ENCODE measurements at places on chromosomes 13 and 19. TPM values are rescaled to one million over a fixed set of nuclear protein-coding genes. Genes with fewer than 3 reads are reported as not detected.

GRCh38 chr13:95455782-95456181 lies 96.7 kb upstream of the CLDN10 start:
- DNase-seq, result no peak

DNA sequence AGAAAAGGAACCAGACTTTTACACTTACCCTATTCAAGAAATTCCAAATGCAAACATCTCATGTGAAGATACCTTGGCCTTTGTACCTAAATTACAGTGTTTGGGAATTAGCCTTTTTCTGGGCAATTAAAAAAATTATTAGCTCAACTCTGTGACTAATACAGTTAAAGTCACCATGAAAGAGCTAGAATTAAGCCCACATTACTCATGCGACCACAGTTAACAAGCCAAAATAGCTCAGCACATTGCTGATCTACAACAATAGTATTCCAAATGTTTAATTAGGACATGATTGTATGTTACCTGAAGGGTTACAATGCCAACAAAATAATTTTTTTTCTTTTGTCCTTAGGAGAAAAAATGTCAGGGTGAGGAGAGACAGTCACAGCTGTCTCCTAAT lies 263.6 kb upstream of the GPC6 start:
- DNase-seq, result no peak

DNA sequence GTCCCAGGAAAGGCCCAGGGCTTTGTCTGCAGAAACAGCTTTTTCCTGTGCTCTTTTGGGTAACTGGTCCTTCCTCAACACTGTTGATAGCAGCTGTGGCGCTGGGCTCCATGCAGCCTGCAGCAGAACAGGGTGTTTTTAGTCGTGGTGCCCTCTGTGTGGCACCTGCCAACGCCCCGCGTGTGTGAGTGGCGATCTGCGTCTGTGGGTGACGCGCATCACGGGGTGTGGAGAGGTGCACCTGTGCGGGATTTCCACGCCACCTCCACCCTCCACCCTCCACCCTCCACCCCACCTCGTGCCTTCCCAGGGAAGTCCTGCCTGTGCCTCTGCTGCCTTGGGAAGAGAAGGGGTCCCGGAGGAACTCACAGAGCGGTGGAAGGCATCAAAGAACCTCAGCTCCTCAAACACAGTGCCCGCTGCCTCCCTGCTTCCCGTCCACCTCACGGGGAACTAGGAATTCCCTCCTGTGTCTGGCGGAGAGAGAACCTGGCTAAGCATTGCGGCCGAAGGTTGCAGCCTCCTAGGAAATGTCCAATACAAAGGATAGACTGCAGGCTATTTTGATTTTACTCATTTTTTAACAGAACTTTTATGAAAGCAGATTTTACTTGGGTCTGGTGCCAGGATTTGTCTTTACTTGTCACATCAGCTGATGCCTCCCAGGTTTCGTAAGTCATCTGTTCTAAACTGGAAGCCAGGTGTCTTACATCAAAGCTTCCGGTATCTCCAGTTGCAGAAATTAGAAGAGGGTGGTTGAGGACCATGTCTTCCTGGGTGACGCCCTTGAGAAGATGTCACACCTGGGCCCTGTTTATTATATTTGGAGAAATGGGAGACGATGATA lies 84.0 kb downstream of the ATP11A start:
- no peak for DNase-seq

GRCh38 chr13:38630780-38631179 lies 56.1 kb upstream of the FREM2 start:
- DNase-seq, result no peak

DNA sequence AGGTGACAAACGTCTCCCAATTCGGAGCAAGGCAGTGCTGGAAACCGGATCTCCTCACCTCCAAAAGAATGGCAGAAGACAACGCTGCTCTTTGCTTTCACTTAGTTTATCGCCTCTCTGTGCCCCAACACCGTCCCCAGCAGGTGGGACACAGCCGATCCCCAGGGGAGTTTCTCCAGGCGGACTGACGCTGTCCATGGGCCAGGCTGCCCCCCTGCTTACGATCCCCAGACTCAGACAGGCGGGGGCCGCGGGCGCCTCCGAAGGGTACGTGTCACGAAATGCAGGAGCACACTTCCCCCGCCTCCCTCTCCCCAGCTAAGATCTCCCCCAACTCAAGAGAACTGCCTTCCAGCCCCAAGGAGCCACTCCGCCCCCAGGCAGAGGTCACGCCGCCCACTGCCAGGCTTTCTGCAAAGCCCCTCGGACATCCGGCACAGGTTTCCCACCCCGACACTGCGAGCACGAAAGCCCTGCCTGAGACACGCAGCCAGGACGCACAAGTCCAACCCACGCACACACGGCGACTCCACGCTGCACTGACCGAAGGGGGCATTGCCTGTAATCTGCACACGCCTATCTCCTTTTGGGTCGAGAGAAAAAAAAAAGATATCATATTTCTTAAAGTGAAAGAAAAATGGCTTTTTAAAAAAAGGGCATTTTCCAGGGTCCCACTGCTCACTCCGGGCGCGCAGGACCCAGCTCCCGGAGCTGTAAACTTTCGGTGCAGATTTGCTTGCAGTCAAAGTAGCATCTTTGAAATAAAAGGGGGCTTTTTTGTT lies 2.0 kb downstream of the SPRY2 start:
- peak; percentile 66 for DNase-seq

PDE4A gene
- total RNA-seq, result 1.8 TPM

GRCh38 chr19:50796634-50797428 lies 6.6 kb downstream of the ACP4 start:
- no peak for DNase-seq

DNA sequence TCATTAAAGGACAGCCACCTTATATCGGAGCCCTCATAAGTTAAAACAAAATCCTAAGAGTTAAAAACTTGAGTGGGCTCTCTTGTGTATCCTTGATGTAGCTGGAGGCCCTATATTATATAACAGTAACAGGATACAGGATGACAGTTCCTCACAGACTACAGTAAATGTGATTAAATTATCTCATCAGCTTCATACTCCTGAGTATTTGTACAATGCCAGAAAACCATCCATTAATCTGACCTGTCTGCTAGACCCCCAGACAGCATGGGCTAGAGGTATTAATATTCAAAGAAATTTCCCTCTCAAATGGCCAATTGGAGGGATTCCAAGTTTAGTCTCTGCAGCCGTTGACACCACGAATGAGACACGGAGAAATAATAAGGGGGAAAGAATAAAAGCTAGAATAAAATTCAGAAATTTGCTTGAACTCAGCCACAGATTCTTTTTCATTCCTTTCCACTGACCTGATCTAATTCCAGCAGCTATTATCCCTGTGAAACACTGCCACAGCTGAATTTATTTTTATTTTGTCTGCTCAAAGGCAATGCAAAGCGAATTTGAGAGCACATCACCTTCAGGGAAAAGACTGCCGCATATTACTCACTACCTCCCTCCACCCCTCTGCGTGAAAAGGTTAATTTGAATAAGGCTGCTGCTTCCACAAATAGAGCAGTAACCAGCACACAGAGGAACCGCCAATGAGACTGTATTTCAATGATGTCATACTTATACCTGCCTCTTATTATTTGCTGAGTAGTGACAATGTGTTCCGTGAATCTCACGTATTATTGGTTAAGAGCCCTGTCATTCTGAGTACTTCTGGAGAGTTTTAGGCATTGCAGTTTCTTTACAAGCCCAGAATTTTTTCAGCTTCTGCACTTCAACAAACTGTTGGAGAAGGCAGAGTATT lies 155.9 kb upstream of the KLF12 start:
- no peak for DNase-seq

- DNase-seq, result no peak
Observed at GRCh38 chr19:30068528-30069395, 126.7 kb downstream of the URI1 start.

- DNase-seq, result no peak
Observed at GRCh38 chr13:38753878-38754277, 67.0 kb downstream of the FREM2 start.

DNA sequence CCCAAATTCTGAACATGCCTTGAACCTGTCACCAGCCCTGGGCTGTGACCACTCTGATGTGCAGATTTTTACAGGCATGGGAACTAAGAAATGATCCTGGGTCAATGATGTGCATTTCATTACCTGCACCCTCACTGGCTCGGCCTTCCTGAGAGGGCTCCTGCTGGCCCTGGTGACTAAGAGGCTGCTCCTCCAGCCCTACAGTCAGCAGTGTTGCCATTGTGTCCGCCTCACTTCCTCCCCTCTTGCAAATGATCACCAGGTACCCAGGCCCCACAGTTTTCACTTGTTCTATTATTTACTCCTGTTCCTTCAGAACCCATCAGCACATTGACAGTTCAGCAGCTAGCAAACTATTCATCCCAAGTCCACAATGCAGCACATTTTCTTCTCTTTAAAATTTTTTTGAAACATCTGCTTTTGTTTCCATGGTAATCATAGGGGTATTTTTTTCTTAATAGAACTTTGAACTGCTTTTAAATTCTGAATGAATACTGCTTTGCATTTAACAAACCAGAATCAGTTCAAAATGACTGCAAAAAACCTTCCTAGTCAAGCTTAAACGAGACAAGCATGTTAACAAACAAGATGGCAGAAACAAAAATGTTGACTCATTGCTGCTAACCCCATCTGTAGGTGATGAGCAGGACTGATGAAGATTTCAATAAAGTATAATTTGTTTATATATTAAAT lies 29.3 kb downstream of the STARD13 start:
- no peak for DNase-seq

TMEM38A gene
- total RNA-seq, result 2.5 TPM

DNA sequence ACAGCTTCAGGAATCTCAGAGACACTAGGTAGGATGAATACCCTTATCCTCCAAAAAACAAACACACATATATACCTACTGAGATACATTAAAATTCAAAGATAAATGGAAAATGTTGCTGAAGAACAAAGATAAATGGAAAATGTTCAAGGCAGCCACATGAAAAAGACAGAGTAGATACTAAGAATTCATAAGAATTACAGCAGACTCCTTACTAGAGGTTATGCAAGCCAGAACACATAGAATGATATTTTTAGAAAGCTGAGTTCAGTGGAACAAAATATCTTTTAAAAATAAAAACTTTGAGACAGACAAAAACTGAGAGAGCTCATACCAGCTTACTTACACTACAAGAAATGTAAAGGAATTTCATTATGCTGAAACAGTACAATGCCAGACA lies 35.6 kb downstream of the UCHL3 start:
- DNase-seq, result no peak

TCF3 gene
- 80.5 TPM for total RNA-seq

- no peak for DNase-seq
Observed at GRCh38 chr13:103471896-103472295, 405.7 kb upstream of the SLC10A2 start.

- DNase-seq, result no peak
Observed at GRCh38 chr19:3950871-3951861, 18.3 kb downstream of the NMRK2 start.

DNA sequence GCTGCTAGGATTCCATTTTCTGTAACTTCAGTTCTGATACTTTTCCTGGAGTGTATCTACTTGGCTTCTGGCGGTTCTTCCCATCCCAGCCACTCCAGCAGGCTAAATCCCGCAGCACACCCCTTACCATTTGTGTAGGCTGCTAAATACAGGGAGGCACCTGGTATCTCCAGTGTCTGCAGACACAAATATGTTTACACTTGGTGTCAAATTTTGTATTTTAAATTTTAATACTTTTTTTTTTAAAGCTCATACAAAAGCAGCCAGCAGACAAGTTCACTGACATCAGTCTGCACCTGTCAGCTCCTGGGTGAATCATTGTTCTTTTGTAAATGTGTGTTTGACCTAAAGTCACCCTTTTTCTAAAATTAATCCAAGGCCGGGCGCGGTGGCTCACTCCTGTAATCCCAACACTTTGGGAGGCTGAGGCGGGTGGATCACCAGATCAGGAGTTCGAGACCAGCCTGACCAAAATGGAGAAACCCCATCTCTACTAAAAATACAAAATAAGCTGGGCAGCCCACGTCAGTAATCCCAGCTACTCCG lies 3.4 kb upstream of the ZSCAN4 start:
- DNase-seq, result no peak

FOSB gene
- 2.9 TPM for total RNA-seq

DNA sequence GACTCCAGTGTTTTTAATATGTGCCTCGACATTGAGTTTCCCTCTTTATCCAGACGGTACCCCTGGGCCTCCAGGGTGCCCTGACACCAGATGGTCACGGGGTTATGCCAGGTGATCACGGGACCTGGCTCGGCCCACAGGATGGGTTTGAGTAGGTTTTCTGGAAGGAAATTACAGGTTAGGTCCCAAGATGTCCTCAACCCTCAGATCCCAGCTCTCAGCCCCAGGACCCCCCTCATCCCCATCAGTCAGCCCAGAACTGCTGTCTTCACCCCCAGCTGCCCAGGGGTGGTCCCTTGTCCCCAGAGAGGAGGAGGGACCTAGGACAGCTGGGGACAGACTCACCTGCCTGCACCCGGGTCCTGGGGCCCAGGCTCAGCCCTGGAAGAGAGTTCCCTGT lies 441 bp downstream of the LILRA4 start:
- no peak for DNase-seq

DNA sequence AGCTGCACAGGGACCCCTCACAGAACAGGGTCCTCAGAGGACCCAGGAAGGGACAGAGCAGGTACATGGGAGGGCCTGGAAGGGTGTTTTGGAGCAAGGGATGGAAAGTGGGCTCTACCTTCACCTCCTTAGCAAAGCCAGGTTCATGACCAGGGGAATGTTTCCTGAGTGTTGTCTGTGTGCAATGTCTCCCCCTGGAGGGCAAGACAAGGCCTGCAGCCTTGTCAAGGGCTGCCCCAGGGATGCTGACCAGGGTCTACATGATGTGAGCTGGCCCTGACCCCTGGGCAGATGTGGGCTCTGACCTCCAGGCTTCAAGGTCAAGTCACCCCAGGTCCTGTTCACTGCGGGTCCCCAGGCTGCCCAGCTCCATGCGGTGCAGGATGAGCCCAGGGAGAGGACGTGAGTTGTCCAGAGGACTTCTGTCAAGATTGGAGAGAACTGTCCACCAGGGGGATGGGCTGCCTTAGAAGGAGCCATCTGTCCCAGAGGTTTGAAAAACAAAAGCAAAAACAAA lies 1.0 kb upstream of the CEACAM1 start:
- no peak for DNase-seq

DNA sequence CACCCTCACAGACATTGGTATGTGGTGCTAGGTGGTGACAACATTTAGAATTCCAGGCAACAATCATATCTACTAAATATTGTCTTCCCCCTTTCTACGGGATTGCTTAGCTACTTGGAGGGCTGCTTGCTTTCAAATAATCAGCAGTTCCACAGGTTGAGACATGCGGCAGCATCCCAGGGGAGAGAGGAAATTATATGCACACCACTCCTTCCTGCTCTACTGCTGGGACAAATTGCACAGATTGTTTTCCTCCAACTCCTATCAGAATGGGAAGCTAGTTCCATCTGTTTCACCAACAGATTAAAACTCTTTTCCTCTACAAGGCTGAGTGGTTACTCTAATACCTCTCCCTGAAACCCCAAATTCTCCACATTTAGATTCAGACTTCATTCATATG lies 275.4 kb downstream of the DNAJC15 start:
- DNase-seq, result no peak

ICAM4 gene
- total RNA-seq, result 0.60 TPM

POU2F2 gene
- 0.97 TPM for total RNA-seq

- DNase-seq, result no peak
Observed at GRCh38 chr13:87123987-87124784, 547.0 kb upstream of the SLITRK5 start.
